ENCODE measurements at places on chromosomes 2 and 18.
A peak's percentile ranks its signal among the peaks of the same experiment; 100 is the strongest.

DNA sequence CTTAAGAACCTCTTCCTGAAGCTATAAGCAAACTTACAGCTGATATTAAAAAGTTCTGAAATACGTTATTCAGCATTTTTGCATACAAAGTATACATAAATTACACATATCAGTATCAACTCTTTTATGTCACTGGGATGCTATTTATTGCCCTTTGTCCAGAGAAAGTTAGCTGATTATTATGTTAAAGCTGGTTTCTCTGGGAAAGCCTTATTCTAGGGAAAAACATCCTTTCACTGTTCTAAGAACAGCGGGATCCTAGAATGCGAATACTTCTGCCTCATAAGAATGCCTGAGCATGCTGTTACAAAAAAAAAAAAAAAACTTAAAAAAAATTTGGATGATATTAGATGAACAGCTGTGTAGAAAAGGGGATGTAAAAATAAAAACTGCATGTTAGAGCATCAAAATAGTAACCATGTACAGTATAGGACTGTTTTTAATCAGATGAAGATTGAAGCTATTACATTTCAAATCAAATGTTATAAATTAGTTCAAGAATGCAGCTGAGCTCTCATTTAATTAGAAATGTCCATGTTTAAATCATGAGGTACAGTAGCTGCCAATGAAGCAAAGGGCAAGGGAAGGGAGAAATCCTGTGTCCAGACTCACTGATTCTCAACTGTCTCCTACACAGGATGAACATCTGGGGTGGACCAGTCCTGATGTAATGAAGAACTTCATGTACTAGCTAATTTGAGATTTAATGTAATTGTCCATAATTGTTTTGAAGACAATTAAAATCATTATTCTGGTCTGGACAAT lies 8.2 kb downstream of the FTCDNL1 start:
- DNase-seq, result no peak

DNA sequence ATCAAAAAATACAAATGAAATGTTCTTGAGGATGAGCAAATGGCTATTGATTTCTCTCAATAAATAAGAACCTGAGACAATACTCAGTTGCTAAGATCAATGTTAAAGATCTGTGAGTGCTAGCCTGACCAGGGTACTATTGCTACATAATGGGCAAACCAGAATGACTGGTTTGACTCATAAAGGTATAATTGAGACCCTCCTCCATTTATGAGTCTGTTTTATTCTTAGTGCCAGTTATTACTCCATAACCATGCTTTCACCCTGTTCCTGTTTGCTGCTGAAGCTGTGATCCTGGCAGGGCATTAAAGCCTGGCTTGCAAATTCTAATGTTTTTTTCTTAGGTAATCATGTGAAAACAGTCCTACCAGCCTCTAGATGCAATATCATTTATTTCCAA lies 56.6 kb upstream of the PPM1B start:
- no peak for DNase-seq

DNA sequence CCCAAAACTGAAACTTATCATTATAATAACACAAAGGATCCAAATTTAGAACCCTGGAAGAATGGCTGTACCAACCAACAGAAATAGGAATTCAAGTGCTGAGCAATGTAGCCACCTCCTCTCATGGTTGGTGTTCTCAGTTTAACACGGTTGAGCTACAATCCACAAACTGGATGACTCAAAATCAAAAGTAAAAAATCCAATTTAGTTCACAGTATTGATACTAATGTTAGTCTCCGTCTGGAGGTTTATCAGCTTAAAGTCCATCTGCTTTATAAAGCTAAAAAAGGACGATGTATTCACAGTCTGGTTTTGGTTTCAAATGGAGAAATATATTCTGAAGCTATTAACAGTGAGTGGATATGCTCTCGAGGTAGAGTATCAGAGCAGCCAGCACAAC lies 40.5 kb downstream of the CNTNAP5 start:
- no peak for DNase-seq

- no peak for DNase-seq
Measured at GRCh38 chr2:98907385-98907784, 28.6 kb downstream of the CRACDL start.

DNA sequence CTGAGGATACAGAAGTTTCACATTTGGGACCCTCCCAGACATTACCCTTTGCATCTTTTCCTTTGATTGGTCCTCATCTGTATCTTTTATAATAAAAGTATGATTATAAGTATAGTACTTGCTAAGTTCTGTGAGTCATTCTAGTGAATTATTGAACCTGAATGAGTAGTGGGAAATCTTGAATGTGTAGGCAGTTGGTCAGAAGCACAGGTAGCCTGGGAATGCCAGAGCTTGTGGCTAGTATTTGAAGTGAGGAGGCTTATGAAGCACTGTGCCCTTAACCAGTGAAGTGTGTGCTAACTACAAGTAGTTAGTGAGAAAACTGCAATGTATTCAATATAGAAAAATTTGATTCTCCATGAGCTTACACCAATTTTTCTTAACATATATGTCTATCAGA lies 257.6 kb downstream of the GRB14 start:
- no peak for DNase-seq

- DNase-seq, result no peak
Measured at GRCh38 chr18:37764541-37765288, 199.1 kb upstream of the CELF4 start.

GRCh38 chr2:191385416-191386160 lies 140.4 kb downstream of the MYO1B start:
- DNase-seq, result no peak

DNA sequence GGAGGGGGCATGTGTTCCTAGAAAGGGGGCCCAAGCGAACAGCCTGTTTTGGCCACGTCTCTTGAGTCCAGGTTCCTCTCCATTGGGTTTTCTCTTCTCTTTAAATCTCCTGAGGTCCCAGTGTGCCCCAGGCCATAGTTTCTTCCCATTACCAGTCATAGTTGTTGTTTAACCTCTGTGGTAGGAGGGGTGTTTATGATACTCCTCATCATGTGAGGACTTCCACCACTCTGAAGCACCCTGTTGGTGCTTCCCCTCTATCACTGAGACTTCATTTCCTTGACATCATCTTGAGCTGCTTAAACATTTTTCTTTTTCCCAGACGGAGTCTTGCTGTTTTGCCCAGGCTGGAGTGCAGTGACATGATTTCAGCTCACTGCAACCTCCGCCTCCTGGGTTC lies 45.9 kb downstream of the WIPF1 start:
- no peak for DNase-seq

GRCh38 chr2:235394278-235394828 lies 99.5 kb upstream of the AGAP1 start:
- DNase-seq, result no peak

DNA sequence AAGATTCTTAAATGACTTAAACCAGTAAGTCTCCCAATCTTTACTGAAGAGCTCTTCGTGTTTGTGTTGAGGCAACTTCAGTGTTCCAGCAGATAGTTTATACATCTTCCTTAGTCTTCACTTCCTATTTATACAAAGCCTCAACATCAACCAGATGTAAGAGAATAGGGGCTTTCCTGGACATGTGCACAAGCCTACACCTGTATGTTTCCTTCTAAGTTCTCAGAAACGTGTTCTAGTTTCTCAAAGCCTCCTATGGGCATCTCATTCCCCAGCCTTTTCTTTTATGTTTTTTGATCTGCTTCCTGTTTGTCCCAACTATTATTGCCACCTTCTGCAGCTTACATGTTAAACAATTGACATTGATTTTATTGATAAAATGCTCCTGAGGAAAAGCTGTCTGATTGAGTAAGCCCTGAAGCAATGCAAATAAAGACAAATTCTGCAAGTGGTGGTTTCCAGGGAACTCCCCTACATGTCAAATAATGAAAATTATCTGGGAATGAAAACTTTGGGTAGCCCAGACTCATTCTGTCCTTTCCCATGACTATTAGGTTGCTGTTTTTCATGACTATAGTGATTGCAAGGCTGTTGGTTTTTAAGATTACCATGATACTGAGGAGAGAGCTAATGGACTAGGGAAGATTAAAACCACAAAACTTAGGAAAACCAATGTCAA lies 663.3 kb upstream of the ACVR2A start:
- DNase-seq, result no peak

DNA sequence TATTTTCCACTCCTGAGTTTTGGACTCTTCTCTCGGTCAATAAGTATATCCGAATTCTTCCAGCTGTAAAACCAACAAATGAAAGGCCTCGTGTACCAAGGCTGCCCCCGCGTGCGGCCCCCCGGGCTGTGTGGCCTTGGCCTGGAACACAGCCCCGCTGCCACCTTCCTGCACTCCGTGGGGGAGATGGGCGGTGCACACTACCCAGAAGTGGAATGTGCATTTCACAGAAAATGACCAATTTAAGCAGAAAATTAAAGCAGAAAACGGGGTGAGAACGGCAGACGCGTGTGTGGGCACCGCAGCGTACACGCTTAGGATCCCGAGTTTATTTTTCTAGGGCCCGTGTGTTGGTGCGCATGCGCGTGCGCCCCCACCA lies 34.4 kb upstream of the ZNF516 start:
- no peak for DNase-seq

DNA sequence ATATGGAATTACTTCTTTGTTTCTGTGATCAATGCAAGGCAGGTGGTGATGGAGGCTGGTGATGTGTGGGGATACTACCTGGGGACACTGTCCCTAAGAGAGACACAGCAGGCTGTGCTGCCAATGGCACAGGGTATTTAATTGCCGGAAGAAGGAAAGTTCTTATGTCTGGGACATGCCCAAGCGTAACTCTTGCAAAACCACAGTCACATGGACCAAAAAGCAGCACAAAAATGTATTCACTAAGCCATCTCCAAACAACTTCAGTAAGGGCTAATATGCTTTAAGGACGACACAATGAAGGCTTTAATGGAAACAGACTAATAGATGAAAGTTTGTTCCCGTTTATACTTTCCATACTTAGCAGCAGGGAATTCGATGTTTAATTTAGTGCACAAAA lies 49.7 kb upstream of the AP1S3 start:
- no peak for DNase-seq

DNA sequence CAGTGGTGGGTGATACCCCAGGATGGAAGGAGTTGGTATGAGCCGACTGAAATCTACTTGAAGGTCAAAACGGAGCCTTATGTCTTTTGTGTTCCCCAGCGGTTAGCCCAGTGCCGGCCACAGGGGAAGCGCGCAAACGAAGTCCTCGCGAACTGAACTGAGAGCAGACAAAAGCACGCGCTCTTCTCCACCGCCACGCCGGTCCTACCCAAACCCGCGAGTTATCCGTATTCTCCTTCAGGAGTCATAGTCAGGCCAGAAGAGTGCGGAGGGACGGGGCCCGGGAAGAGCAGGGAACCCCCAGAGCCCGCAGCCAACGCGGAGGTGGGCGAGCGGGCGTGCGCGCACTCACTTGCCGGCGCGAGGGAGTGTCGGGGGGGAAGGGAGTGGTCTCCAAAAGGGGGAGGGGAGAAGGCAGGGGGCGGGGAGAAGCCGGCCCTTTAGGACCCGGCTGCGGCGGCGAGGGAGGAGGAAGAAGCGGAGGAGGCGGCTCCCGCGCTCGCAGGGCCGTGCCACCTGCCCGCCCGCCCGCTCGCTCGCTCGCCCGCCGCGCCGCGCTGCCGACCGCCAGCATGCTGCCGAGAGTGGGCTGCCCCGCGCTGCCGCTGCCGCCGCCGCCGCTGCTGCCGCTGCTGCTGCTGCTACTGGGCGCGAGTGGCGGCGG lies at the start of gene IGFBP2:
IGFBP2 (plus strand) TSS at position 469 of the 664 bp plus-strand sequence; CDS start at position 573, 104 bp downstream.
- peak; percentile 82 for DNase-seq

DNA sequence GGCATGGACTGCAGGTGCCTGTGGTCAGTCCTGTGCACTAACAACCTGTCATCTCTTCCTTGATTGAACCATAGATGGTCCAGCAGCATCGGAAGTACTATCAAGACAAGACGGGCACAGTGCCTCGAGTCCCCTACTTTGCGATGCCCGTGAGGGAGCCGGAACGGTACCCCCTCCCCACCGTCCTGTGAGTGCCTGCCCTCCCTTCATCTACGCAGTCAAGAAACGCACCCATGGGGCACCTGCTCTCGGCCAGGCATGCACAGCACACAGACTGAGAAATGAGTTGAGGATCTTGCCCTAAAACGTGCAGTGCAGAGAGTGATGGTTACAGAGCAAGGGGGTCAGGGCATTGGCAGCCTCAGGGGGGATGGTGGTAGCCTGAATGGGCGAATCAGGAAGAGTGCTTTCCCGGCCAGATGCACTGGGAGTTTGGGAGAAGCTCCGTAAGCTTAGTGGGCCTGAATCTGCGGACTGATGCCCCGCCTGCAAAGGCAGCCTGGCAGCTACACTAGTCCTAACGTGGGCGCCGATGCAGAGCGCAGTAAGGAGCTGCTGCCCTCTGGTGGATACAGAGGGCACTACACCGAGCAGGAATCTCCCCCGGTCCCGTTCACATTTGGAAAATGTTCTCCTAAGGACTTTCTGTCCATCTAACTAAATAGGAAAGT lies 63.6 kb downstream of the CIB4 start:
- DNase-seq, result peak; percentile 45

- no peak for DNase-seq
Measured at GRCh38 chr2:203905656-203906055, 30.9 kb upstream of the ICOS start.

DNA sequence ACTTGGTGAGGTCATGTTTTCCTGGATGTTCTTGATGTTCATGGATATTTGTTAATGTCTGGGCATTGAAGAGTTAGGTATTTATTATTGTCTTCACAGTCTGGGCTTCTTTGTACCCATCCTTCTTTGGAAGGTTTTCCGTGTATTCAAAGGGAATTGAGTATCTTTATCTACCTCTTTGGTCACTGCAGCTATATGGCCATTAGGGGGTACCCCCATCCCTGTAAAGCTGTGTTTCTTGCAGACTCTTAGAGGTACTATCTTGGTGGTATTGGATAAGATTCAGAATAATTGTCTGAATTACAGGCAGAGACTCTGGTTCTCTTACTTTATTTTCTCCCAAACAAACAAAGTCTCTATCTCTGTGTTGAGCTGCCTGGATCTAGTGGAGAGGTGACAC lies 401.6 kb upstream of the FSIP2 start:
- DNase-seq, result no peak

GRCh38 chr2:71156573-71156972 lies 26.1 kb downstream of the MPHOSPH10 start:
- peak; percentile 12 for DNase-seq

DNA sequence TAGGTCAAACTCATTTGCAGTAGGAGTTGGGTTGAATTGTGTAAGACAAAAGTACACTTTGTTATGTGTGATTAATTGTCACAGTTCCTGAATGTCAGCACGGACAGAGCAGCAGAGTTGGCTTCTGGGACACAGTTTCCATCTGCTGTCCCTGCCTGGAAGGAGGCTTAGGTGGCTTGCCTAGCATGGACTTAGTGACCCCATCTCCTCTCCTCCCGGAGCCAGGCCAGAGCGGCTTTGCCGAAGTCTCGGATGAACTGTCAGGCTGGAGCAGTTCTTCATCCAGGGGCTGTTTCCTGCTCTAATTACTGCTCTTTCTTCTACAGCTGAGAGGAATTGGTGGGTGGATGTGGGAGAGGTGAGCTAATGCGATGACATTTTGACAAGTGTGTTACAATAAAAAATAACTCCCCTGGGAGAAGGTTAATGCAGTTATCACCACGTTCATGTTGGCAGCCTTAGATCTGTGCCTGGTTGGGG lies 102.0 kb downstream of the SH3RF3 start:
- DNase-seq, result no peak

DNA sequence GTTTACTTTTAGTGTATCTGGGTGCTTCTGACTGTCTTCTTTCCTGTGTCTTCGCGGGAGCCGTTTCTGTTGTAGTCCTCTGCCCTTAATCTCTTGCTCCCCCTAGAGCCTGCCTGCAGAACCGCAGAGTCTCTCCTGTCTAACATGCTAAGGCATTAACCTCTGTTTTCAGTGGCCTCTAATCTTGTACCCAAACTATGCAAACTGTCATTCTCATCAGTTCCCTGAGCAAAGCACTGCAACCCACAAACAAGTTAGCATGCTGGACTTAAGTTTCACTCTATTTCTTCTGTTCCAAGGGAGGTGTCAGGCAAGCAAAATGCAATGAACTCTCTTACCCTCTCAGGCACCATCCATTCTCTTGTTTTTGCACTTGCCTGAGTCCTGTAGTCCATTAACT lies 138.4 kb downstream of the OTX1 start:
- no peak for DNase-seq
